Activated T-cell treated with anti-CD3 and anti-CD28 coated beads, Interleukin-2, amount 50 U/mL, for 24 hours (primary cell): ENCODE measurements at places on chromosomes 4 and X.

- no peak for DNase-seq
Measured at GRCh38 chrX:23820235-23820782, 37.3 kb downstream of the SAT1 start.

DNA sequence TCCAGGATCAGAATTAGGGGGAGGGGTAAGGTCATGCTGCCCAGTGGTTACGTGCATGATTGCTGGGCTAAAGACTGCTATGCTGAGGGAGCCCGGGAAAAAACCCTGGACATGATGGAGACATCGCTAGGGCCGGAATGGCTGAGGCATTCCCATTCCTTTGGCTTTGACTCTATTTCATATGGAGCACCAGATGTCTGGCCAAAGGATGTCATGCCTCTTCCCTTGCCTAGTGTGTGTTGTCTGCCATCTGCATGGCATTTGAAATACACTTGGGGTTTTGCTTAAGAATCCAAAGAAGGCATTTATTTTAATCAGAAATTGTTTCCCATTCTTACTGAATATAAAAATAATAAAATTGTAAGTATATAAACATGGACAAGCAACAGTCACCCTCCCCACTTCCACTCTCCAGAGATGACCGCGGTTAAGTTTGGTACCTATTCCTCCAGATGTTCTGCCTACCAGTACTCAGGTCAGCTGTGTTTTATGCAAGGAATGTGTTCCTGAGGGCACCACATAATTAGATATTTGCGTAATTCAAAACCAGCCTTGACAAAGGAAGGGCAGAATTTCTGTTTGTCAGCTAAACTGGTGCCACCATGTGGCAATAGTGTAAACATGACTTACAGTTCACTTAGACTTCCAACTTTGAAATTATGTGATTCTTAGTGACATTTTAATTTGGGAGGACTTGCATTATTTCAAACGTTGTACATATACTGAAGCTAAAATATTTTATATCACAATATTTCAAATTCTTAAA is 105.9 kb downstream of the CT47B1 start:
- DNase-seq: no peak

DNA sequence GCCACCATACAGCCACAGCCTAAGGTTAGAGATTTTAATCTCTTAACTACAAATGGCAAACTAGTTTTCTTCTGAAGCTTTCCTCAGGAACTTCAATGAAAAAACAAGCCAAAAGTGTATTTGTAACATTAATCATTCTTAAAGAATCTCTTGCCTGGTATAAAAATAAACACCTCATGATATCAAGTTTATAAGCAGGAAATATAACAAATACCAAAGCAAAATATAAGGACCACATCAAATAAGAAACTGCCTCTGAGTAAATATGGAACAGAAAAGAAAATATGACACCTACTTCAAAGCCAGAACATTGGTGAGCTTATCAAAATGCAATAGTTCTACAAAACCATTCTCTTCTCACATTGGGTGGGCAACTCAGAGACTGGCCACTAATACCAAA is 89.9 kb downstream of the GPC4 start:
- DNase-seq: no peak

GRCh38 chr4:74319470-74319869 is 11.2 kb downstream of the EPGN start:
- DNase-seq: no peak

DNA sequence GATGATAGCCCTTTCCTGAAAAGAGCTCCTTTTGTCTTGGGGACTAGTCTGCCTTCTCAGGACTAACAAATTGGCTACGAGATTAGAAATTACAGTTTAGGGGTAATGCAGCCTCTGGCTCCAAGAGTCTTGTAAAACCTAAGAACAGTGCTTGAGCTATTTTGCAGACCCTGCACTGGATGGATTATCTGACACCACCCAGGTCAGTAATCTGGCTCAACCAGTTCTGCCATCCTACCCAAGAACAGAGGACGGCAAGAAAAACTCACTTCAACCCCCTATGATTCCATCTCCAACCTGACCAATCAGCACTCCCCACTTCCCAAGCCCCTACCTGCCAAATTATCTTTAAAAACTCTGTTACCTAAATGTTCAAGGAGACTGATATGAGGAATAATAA is 225.1 kb downstream of the FAM47A start:
- DNase-seq: no peak

DNA sequence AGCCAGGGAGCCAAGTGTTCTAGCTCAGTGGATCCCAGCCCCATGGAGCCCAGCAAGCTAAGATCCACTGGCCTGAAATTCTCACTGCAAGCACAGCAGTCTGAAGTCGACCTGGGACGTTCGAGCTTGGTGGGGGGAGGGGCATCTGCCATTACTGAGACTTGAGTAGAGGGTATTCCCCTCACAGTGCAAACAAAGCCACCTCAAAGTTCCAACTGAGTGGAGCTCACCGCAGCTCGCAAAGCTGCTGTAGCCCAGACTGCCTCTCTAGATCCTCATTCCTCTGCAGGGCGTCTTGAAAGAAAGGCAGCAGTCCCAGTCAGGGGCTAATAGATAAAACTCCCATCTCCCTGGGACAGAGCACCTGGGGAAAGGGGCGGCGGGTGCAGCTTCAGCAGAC is 226.3 kb downstream of the ZIC3 start:
- no peak for DNase-seq
